ENCODE measurements at places on chromosomes 1 and 21. TPM values are rescaled to one million over a fixed set of nuclear protein-coding genes. Genes with fewer than 3 reads are reported as not detected.

Gene MYBPH
- total RNA-seq = not detected

Gene F5
- total RNA-seq = not detected

GRCh38 chr1:244796719-244797406 lies 38.6 kb upstream of the COX20 start:
- DNase-seq = no peak

DNA sequence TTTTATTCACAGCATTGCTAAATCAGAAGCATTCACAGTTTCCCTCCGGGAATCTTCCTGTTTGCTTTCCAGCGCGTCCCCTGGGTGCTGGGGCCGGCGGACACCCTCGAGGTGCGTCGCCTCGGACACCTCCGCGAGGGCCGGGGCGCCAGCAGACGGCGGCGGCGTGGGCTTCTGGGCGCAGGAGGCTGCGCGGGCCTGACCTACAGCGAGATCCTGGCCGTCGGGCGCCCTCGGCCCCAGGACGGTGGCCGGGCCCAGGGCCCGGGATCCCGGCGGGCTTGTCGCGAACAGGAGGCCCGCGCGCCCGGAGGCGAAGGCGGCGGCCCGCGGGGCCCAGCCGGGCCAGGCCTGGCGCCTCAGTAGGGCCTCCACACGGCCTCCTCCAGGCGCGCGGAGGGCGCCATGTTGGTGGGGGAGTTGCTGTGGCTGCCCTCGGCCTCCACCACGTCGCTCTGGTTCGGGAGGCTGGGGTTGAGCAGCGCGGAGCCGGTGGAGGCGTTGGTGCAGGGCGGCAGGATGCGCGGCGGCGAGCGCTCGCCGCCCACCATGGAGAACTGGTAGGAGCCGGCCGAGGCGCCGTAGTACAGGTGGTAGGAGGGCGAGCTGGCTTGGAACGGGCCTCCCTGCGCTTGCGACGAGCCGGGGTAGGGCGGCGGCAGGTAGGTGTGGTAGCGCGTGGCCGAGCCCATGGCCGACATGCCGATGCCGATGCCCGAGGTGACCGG lies 123.1 kb downstream of the CLIC6 start:
- DNase-seq = no peak

DNA sequence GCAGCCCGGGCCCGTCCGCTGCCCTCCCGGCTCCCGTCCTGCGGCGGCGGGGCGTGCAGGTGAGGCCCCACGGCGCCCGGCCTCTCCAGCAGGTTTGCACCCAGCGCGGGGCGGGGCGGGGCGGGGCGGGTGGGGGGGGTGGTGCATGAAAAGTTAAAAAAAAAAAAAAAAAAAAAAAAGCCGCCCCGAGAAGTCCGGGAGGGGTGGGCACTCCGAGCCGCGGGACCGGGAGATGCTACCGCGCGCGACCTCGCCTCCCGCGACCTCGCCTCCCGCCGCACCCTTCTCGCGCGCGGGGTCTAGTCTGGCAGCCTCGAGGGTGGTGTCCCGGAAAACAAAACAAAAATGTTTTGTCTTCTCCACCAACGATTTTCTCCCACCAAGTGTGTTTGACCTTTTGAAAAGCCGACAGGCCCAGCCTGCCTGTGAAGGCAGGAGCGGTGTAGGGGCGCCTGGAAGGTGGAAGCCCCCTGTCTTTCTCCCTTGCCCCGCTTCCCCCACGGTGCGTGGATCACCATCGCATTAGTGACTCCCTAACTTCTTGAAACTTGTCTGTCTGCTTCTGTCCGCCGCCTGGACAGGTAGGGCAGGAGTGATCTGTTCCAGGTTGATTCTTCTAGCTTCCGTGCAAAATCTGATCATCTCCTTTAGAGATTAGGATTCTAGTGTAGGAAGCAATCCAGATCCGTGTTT lies 569 bp downstream of the RCAN3 start:
- DNase-seq = no peak

Gene KCNA3
- not detected for total RNA-seq

Measured in glomerular endothelial cell (primary cell).